ENCODE measurements at places on chromosomes 3 and 15.

- DNase-seq: no peak
Measured at GRCh38 chr3:151933234-151933853, 59.9 kb downstream of the SUCNR1 start.

DNA sequence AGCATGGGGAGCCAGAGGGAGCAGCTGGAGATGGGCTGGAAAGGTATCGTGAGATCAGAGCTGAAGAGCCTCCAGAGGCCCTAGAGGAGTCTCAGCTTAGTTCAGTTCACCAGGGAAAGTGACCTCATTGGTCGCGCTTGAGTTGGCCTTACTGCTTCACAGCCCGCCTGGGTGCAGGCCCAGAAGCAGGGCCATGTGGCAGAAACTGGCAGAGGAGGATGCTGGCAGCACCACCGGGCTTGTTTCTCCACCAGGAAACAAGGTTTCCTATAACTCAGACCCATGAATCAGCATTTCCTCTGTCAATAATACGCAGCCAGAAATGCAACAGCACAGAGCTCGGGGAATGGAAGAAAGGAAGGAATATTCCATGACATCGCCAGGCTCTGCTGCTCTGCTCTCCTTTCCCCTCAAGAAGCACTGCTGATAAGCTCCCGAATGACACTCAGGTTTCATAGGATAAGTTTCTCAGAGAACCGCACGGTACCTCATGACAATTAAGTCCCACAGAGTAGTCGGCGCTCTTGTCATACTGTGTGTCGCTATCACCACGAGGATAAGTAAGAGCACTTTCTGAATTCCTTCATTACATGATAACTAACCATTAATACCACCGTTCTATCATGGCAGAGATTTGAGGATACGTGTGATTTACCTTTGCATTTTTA is 147.1 kb upstream of the LPP start:
- no peak for DNase-seq

DNA sequence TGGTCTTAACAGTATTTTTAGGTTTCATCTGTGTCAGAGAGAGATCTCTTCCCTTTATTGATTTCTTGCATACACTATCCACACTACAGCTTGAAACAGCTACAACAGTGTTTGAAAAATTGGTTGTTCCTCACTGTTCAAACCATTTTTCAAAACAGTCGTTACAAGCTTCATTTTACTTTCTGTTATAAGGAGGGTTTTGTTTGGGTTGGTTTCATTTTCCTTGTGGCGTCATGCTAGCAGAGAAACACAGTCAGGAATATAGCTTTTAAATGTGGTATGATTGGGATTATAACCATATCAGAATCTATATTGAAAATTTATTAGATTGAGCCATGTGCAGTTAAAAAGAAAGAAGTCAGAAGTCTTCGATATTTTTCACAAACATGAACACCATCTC is 400.6 kb downstream of the ZBTB20 start:
- no peak for DNase-seq

- DNase-seq: no peak
Measured at GRCh38 chr3:123971406-123971805, 10.4 kb upstream of the CCDC14 start.

DNA sequence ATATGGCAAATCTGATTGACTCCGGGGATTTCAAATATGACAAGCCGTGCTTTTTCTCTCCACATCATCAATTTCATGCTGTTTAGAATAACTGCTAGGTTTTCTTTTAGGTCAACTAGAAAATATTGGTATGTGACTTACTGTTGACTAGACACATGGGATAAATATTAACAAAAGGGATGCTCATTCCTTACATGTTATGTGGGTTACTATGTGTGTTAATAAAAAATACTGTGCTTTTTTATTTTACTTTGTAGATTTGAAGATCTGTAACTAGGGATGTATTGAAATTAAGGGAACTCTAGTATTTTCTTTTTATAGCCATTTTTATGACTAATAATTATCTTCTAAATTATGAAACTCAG is 264.6 kb upstream of the COL8A1 start:
- DNase-seq: no peak

DNA sequence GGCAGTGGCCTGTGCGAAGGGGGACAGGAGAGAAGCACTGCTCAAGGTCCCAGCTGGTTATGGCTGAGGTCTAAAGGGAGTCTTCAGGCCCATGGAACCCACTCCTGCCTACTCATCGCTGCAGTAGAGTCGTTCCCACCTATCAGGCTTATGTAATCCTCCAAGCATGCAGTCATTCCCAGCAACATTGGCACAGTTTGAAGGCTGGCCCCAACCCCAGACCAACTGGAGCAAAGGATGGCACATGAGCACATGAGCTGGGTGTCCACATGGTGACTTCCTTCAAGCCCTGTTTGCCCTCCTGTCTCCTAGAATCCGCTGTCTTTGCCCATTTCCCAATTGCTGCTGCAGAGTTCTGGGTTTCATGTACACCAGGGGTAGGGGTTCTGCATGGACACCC is 60.5 kb upstream of the FGD5 start:
- DNase-seq: no peak

GRCh38 chr15:65963911-65964482 is 94.7 kb downstream of the RAB11A start:
- no peak for DNase-seq

- peak; percentile 78 for DNase-seq
Measured at GRCh38 chr15:100902436-100903167, 16.6 kb upstream of the LRRK1 start.

- DNase-seq: no peak
Measured at GRCh38 chr15:90877315-90877714, 7.0 kb upstream of the FES start.

- DNase-seq: no peak
Measured at GRCh38 chr3:12574661-12575060, 17.8 kb downstream of the MKRN2 start.

DNA sequence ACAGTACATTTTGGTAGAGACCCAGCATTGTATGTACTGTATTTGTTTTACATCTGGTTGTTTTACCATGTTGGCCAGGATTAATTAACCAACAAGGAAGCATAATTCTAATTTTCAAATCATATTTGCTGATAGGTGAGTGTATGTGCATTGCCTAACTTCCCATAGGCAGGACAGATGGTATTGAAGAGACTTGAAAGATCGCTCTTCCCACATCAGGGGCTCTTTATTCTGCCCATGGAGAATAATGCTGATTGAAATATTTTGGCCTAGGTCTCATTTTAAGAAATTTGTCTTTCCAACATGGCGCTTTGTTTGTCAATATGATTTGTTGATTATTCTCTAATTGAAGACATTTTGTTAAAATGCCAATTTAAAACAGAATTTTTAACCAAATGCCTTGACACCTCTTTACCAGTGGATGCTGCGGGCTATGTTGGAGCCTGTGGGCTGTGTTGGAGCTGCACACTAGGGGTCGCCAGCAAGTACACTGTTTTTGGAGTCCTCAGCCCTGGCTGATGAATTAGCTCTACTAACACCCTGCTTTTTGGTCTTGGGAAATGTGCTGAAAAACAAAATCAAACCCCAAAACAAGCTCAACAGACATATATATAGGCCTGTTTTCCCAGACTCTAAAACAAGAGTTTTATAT is 5.3 kb downstream of the P2RY12 start:
- DNase-seq: peak; percentile 25

- no peak for DNase-seq
Measured at GRCh38 chr15:33706173-33706572, 262.1 kb upstream of the CHRM5 start.

GRCh38 chr3:14431452-14431916 is 29.1 kb downstream of the SLC6A6 start:
- DNase-seq: no peak

DNA sequence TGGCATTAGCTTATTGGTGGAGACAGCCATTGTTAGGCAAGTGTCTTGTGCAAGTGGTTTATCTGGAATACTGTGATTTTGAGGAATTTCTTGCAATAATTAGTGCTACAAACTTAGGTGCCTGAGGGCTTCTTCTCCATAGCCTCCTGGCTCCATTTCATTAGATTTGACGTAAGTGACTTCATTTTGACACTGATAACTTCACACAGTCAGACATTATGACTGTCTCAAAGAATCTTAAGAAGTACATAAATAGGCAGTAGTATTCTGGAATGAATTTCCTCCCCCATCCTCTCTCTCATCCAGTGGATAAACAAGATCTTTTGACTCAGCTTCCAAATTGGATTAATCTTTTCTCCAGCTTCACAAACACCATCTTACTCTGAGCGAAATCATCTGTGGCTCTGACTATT is 19.0 kb downstream of the ARL14 start:
- DNase-seq: peak; percentile 72

Measured in fibroblast of lung (primary cell).